B cell (primary cell): ENCODE measurements at places on chromosomes 6 and 20. TPM values are rescaled to one million over a fixed set of nuclear protein-coding genes. Genes with fewer than 3 reads are reported as not detected.

GRCh38 chr6:16630026-16630643 is 131.1 kb downstream of the ATXN1 start:
- no peak for DNase-seq

- no peak for DNase-seq
These were observed 161.6 kb upstream of the MARCKS start for GRCh38 chr6:113695516-113695915.

DNA sequence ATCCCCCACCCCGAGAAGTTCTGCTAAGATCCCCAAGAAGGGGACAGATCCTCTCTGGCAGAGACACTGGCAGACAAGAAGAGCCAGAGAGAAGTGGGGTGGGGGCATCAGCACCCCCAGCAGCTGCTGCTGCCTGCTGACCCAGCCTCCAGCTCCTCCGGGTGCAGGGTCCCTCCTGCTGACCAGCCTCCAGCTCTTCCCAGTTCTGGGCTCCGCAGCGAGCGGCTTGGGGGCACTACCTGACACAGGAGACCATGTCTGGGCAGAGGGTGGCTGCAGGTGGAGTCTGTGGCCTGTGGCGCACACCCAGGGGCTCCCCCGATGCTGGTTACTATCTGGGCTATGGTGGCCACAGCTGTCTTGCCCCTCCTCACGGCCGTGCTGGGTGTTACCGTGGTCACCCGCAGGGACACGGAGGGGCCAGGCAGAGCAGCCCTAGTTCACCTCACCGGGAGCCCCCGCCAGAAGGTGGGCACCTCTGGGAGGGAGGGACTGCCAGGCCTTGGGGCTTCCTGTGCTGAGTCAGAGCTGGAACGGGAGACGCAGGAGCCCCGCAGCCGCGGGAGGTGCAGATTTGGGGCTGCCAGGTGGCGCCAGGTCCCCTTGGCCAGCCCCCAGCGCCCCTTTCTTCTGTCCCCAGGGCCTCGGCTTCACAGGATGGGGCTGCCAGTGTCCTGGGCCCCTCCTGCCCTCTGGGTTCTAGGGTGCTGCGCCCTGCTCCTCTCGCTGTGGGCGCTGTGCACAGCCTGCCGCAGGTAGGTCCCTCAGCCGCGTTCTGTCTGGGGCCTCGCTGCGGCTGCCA is 630 bp downstream of the LIME1 start:
- DNase-seq = peak; percentile 70

- no peak for DNase-seq
These were observed 6.1 kb downstream of the EZR start for GRCh38 chr6:158813032-158813431.

DNA sequence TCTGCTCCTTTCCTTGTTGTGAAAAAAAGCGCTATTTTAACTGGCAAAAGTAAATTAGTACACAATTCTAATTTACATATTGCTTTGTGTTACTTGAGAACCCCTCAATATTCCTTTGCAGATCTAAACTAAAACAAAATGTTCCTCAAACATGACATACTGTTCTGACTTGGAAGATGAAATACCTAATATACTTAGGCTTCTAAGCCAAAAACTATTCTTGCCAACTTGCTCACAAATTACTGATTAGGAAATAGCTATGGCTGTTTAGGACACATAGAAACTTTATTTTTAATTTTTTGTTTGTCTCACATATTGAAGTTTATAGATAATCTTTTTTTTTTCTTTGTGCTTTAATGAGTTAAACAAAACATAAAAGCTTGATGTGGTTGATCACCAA is 542.2 kb downstream of the GRIK2 start:
- DNase-seq = no peak

DNA sequence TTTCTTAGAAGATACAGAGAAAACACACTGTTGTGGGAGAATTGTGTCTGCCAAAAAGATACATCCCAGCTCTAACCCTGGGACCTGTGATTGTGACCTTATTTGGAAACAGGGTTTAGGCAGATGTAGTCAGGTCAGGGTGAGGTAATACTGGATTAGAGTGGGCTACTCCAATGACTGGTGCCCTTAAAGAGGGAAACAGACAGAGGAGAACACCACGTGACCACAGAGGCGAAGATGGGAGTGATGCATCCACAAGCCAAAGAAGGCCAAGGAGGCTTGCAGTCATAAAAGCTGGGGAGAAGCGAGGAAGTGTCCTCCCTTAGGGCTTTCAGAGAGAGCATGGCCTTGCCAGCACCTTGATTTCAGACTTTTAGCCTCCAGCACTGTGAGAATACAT is 35.6 kb downstream of the SLC52A3 start:
- DNase-seq = no peak

- no peak for DNase-seq
These were observed 59.3 kb upstream of the JAG1 start for GRCh38 chr20:10733122-10733521.

- no peak for DNase-seq
These were observed 100.4 kb downstream of the OGFRL1 start for GRCh38 chr6:71388856-71389527.

GRCh38 chr6:150723857-150724256 is 124.2 kb downstream of the PLEKHG1 start:
- no peak for DNase-seq

- no peak for DNase-seq
These were observed 605 bp downstream of the CDC5L start for GRCh38 chr6:44388135-44388487.

GRCh38 chr6:111916747-111917146 is 43.5 kb upstream of the FYN start:
- no peak for DNase-seq

GRCh38 chr6:133206942-133207341 is 34.2 kb upstream of the EYA4 start:
- DNase-seq = no peak

GRCh38 chr20:23244156-23244915 is 106.3 kb upstream of the NXT1 start:
- DNase-seq = no peak

DNA sequence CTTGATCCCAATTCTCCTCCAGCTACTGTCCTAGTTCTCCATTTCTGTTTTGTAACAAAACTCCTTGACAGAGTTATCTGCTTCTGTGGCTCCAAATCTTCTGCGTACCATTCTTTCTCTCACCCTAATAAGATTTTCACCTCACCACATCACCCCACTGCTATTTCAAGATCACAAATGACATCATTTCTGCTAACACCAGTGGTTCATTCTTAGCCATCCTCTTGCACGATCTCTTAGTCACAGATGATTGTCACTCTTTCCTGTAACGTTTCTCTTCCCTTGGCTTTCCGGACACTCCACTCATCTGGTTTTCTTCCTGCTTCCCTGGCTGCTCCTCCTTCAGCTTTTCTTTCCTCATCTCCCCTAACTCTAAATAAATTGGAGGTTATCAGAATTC is 56.8 kb upstream of the FABP7 start:
- DNase-seq = no peak

DNA sequence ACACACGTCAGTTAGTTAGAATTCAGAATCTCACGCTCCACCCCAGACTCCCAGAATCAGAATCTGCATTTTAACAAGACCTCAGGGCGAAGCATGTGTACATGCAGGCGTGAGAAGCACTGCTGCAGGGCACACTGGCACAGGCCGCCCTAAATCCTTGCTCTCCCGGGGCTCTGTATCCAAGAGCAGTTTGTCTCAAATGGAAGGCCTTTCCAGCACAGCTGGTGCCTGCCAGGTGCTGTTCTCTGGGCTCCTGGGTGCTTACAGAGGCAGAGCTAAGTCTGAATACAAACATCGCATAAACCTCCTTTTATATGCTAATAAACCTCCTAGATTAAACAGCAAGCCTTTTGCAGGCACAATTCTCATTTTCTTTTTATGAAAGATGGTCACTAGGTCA is 119.1 kb upstream of the CD93 start:
- DNase-seq = no peak

GRCh38 chr6:164273491-164273890 is 859.0 kb downstream of the QKI start:
- DNase-seq = no peak

GRCh38 chr6:3770023-3770720 is 18.7 kb upstream of the PXDC1 start:
- no peak for DNase-seq

- no peak for DNase-seq
These were observed 322.8 kb upstream of the NT5E start for GRCh38 chr6:85127168-85127498.

DNA sequence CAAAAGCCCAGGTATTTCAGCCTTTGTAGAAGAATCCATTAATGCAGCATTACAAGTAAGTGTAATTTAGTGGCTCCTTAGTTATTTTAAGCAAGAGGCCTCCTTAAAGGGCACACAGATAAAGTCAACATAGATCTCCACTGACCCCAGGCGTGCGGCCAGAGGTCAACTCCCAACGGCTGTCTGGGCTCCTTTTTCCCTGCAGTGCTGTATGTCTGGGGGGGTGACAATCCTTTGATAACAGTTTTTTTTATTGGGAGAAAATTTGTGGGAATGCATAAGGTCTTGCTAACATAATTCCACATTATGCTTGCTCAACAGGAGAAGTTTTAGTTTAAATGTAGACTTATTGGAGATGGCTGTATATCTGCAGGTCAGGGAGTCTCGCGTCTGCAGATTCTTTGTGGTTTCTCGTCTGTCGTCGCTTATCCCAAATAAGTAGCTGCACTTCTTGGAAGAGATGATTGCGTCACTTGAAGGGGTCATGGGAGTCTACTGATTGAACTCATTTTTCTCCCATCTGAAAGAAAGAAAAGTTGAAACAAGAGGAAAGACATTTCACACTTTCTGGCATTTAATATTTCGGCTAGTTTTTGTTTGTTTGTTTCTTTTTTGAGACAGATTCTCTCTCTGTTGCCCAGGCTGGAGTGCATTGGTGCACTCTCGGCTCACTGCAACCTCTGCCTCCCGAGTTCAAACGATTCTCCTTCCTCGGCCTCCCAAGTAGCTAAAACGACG is 151.7 kb upstream of the AKAP12 start:
- DNase-seq = no peak

GRCh38 chr6:5569491-5569890 is 308.2 kb downstream of the FARS2 start:
- no peak for DNase-seq

- DNase-seq = no peak
These were observed 305.0 kb upstream of the SULF2 start for GRCh38 chr20:48090314-48090713.

GRCh38 chr6:115058414-115059211 is 715.8 kb upstream of the HS3ST5 start:
- no peak for DNase-seq

DNA sequence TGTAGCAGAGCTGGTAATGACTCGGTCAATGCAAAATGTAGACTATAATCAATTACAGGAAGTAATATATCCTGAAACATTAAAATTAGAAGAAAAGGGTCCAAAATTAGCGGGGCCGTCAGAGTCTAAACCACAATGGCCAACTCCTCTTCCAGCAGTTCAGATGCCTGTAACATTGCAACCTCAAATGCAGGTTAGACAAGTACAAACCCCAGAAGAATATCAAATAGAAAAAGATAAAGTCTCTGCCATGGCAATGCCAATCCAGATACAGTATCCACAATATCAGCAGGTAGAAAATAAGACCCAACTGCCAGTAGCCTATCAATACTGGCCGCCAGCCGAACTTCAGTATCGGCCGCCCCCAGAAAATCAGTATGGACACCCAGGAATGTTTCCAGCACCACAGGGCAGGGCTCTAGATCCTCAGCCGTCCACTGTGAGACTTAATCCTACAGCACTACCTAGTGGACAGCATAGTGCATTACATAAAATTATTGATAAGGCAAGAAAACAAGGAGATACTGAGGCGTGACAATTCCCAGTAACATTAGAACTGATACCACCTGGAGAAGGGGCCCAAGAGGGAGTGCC is 158.4 kb downstream of the GPX5 start:
- peak; percentile 53 for DNase-seq

- DNase-seq = no peak
These were observed 23.0 kb downstream of the GMDS start for GRCh38 chr6:2222275-2222842.

Gene DEFB129
- not detected in 2 replicates for total RNA-seq

Gene PRKN
- 6.2 and 6.7 TPM in 2 replicates for total RNA-seq

Gene PDCD2
- 64.5 and 71.0 TPM in 2 replicates for total RNA-seq

Gene CLPSL1
- not detected in 2 replicates for total RNA-seq

Gene RAET1L
- total RNA-seq = not detected in 2 replicates

Gene MACROD2
- 5.3 TPM in 2 replicates for total RNA-seq

Gene LBP
- total RNA-seq = not detected in 2 replicates

Gene TNFAIP3
- 92.0 and 92.2 TPM in 2 replicates for total RNA-seq

Gene PAK5
- total RNA-seq = not detected in 2 replicates

Gene DEFB128
- total RNA-seq = not detected in 2 replicates

Gene DLL1
- total RNA-seq = 4.5 and 6.8 TPM in 2 replicates

Gene ADGRG6
- not detected in 2 replicates for total RNA-seq

Gene HLA-DQA1
- total RNA-seq = 463 and 489 TPM in 2 replicates

Gene VGLL2
- not detected in 2 replicates for total RNA-seq
